ENCODE measurements at places on chromosomes 7 and 10.

GRCh38 chr7:99340659-99341058 lies 15.0 kb downstream of the ARPC1A start:
- no peak for DNase-seq

- no peak for DNase-seq
Measured at GRCh38 chr7:23027261-23027660, 13.3 kb upstream of the HYCC1 start.

- DNase-seq: no peak
Measured at GRCh38 chr10:100970076-100970913, 991 bp downstream of the SEMA4G start.

DNA sequence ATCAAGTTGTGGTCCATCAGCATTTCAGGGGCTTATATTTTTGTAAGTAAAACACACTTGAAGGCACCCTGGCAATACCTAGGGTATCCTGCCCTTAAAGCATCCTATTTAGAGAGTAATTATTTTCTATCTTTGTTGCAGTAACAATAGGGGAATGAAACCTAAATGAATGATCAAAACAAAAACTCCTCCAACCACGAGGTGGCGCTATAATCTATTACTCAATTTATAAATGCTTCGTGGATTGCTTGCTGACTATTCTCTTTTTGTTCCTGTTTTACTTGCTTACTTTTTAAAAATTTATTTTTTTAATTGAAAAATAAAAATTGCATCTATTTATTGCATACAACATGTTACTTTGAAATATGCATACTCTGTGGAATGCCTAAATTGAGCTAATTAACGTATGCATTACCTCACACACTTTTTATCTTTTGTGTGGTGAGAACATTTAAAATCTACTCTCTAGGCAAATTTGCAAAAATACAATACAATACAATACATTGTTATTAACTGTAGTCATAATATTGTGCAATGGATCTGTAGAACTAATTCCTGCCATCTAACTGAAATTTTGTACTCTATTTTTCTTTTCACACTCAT lies 147.7 kb upstream of the BMPER start:
- no peak for DNase-seq

- DNase-seq: no peak
Measured at GRCh38 chr10:536935-537334, 152.5 kb downstream of the DIP2C start.

DNA sequence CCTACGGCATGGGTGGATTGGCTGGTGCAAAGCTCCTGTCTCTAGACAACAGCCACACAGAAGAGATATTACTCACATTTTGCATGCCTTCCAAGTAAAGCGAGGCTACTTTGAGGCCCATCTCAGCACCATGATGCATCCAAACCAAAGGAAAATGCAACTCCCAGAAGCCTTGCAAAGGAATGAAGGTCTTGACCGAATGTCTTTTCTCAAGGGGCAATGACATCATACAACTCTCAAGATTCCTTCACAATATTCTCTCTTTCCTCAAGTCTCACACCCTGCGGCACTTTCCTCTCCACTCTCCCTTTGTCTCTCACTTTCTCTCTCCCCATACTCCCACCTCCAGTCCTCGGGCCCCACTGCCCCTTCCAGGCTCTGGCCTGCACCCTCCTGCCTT lies 44.8 kb upstream of the CPXM2 start:
- no peak for DNase-seq

GRCh38 chr7:149854611-149855360 lies 16.6 kb downstream of the ZNF862 start:
- DNase-seq: no peak

DNA sequence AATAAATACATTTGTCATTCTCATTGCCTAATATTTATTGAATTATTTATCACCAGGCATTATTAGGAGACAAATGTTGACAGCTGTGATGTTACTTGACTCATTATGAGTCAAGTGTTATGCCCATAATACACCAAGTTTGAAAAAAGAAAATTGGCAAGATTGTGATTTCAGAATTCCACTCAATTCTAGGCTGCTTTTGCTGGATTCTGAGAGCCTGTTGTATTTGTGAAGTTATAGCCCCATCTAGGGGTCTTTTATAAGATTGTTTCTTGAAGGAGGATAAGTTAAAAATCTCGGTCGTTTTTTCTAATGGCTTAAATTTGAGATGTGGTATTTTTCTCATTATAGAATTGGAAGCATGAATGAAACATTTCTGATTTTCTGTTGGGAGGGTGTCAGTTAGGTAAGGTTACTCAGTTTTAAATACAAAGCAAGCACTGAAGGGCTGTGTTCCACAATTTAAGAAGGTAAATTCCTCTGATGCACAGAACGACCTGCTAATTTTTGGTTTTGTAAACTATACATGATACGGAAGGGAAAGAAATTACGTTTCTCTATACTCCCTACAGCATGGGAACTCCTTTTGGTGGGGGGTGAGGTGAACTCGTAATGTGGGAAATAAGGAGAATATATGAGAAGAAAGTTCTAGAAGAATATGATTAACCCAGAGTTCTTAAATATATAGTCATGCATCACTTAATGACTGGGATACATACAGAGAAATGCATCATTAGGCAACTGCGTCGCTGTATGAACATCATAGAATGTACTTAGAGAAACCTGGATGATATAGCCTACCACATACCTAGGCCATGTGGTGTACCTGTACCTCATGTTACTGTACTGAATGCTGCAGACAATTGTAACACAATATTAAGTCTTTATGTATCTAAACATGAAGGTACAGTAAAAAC lies 2.6 kb downstream of the STK31 start:
- DNase-seq: no peak

DNA sequence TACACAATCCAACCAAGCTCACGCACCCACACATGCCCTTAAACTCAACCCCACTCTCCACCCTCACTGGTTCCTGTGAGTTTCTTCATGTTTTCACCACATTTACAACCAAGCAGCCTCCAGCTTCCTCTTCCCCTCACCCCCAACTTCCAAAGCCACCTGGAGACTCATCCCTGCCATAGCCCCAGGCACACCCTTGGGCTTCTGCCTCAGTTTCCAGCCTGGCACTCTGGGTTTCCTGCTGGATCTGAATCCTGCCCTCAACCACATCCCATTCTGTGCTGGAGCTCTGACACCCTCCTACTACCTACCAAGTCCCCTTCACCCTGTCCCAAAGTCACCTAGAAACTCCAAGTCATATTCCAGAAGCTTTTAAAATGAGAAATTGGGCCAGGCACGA lies 29.4 kb downstream of the CCDC3 start:
- no peak for DNase-seq

DNA sequence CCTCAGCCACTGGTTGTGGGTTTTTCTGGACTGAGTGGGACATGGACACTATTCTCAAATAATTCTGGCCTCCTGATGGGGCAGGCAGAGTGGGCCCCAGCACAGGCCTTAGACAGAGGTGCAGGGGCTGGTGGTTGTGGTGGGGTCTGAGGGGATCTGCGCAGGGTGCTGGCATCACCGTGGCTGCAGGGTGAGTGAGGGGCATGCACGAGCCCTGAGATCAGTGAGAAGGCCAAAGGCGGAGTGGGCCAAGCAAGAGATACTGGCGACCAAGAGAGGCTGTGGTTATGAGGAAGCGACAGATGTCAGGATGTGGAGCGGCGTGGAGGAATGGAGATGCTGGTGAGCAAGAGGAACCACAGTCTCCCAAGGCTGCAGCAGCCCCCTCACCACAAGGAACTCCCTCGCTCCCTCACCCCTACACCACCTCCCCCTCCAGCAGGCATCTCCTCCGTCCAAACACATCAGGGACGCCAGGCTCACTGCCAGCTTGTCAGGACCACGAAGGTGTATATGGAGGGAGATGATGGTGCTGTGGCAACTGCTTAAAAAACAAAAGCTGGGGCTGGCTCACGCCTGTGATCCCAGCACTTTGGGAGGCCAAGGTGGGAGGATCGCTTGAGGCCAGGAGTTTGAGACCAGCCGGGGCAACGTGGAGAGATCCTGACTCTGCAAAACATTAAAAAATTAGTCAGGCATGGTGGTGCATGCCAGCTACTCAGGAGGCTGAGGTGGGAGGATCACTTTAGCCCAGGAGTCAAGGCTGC lies 9.6 kb downstream of the PRF1 start:
- DNase-seq: no peak

- DNase-seq: no peak
Measured at GRCh38 chr7:16989811-16990413, 108.1 kb upstream of the AGR3 start.

GRCh38 chr7:40299097-40299496 lies 164.3 kb downstream of the SUGCT start:
- no peak for DNase-seq

- DNase-seq: no peak
Measured at GRCh38 chr10:107933076-107933475, 768.6 kb upstream of the SORCS1 start.

DNA sequence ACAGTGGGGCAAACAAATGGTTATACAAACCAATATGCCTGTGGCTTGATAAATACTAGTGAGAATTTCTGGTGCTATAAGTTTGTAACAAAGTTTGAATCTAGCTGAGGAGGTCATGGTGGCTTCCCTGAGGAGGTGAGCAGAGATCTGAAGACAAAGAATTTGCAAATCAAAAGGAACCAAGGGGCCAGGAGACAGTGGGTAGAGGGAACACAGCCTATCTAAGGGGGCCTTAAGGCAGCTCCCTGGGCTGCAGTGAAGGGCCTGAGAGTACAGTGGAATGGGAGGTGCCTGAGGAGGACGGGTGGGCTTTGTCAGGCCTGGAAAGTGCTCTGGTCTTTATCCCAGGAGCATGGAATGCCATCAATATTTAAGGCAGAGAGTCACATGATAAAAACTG lies 21.8 kb downstream of the RNF133 start:
- DNase-seq: no peak

DNA sequence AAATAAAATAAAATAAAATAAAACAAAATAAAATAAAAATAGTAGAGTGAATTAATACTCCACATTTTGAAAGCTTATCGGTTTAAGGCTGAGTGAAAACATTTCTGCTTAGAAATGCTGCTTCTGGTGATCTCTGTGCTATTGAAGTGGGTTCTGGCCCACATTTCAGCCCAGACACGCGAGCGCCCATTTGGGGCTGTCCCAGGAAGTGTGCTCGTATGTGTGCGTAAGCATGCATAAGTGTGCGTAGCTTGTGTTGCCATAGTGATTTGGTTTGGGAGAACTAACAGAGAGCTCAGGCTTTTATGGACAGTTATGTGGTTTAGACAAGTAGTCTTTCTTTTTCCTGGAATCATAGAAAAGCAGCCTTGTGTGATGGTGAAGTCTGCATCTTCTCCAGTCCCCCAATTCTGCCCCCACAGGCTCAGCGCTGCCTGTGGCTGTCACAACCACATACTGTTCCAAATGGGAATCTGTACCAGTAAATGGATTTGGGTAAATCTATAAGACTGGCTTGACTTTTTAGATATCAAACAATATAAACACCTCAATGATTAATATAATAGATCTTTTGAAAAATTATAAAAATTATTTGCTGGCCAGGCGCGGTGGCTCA lies 29.8 kb upstream of the PURB start:
- DNase-seq: peak; percentile 50

GRCh38 chr7:51062222-51062987 lies 254.2 kb downstream of the COBL start:
- DNase-seq: no peak

DNA sequence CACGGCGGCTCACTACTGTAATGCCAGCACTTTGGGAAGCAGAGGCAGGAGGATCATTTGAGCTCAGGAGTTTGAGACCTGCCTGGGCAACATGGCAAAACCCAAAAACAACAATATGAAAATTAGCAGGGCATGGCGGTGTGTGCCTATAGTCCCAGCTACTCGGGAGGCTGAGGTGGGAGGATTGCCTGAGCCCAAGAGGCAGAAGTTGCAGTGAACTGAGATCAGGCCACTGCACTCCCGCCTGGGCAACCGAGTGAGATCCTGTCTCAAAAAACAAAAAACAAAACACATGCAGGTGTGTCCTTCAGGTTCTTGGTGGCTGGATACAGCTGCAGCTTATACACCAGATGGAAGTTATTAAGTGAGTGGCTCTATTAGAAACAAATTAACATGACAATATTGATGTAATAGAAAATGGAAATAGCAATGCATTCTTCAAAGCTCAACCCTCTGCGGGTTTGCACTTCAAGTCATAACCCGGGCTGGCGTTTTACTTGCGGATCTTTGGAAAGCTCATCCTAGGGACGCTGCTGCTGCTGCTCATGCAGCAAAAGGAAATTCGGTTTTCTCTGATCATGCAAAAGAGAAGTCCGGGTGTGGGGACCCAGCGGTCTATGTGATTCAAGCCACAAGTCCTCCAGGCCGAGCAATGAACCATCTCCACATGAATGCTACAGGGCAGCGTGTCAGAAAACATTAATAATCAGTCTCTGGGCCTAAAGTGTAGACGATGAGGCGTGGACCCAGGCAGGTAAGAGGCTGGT lies 281.9 kb downstream of the PRPF18 start:
- DNase-seq: no peak

DNA sequence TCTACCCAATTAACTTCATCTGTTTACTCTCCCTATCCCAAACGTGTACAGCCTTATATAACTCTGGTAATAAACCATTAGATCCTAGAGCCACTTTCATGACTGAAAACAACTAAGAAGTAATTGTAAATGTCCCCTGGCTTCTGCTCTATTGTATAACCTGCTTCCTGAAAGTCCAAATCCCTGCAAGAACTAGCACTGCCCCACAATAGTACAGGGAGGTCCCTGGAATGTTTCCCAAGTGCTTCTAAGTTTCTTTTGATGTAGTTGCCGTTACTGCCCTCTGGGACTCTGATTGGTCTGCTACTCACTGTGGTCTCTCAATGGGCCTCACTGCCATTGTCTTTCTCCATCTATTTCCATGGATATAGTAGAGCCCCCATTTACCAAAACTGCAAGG lies 764.0 kb upstream of the GHITM start:
- no peak for DNase-seq

GRCh38 chr7:149723795-149724495 lies 49.4 kb downstream of the ZNF467 start:
- no peak for DNase-seq

GRCh38 chr10:128026615-128027300 lies 99.5 kb downstream of the MKI67 start:
- no peak for DNase-seq

- DNase-seq: no peak
Measured at GRCh38 chr7:17402628-17403278, 104.3 kb downstream of the AHR start.

DNA sequence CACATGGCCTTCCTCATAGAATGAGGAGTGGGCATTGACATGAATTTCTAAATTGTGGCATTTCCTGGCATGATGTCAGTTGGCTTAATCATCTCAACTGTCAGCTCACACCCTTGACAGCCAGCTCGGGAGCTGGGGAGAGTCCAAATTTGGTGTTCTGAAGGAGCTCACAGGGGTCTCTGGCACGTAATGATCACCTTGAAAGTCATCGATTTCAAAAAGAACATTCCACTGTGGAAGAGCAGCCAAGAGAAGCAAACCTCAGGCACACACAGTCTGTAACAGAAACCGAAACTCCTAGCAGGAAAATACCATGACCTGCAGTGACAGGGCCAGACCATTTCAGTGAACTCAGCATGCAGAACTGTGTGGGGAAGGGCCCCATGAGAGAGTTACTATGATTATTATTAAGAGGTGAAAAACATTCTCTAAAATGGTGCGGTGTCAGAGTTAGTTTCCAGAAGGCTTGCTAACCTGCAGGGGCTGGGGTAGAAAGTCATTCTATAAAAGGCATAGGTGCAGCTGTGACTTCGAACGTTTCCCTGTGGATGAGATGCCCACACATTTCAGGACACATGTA lies 26.4 kb upstream of the KLF6 start:
- DNase-seq: no peak

All from activated T-cell treated with anti-CD3 and anti-CD28 coated beads for 4 hours (primary cell).